ENCODE measurements at places on chromosomes 13 and 19.

- no peak for DNase-seq
Observed at GRCh38 chr19:41863209-41863931, 3.3 kb downstream of the RPS19 start.

- DNase-seq, result no peak
Observed at GRCh38 chr19:18418483-18419194, 559 bp upstream of the SSBP4 start.

DNA sequence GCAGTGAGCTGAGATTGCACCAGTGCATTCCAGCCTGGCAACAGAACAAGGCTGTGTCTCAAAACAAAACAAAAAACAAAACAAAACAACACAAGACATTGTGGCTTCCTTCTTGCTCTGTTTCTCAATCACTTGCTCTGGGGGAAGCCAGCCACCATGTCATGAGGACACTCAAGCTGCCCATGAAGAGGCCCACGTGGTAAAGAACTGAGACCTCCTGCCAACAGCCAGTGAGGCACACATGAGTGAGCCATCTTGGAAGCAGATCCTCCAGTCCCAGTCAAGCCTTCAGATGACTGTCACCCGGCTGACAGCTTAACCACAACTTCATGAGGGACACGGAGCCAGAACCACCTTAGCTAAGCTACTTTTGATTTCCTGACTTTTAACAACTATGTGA is 25.2 kb downstream of the CPT1C start:
- DNase-seq, result no peak

DNA sequence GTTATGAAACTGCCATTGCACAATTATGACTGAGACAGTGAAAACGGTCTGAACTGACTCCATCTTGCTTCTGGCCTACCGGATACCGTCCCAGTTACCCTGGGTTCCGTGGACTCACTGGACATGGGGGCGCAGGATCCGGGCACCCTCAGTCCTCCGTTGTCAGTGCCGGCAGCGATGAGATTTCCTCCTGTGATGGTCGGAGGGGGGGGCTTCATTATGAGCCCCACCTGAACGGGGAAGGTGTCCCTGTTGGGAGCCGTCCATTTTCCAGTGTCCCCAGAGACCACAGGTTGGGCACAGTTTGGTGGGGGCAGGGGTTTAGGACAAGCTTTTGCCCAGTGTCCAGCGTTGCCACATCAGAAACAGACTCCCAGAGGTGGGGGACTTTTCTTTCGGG is 23.4 kb downstream of the TMEM255B start:
- no peak for DNase-seq

DNA sequence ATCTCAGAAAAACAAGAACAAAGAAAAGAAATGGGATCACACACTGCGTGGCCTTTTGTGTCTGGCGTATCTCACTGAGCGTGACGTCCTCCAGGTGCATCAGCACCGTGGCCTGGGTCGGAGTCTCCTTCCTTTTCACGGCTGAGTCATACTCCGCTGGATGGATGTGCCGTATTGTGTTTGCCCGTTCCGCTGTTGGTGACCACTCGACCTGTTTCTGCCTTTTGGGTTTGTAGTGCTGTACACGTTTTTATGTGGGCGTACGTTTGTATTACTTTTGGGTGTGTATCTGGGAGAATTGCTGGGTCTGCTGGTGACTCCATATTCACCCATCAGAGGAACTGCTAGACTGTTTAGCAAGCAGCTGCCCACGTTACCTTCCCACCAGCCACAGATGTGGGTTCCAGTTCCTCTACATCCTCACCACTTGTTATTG is 11.4 kb downstream of the ARID3A start:
- no peak for DNase-seq

GRCh38 chr19:37947778-37948177 is 40.8 kb downstream of the SIPA1L3 start:
- no peak for DNase-seq

Measured in dermis microvascular lymphatic vessel endothelial cell (primary cell).